ENCODE measurements at places on chromosomes 6 and 20.

DNA sequence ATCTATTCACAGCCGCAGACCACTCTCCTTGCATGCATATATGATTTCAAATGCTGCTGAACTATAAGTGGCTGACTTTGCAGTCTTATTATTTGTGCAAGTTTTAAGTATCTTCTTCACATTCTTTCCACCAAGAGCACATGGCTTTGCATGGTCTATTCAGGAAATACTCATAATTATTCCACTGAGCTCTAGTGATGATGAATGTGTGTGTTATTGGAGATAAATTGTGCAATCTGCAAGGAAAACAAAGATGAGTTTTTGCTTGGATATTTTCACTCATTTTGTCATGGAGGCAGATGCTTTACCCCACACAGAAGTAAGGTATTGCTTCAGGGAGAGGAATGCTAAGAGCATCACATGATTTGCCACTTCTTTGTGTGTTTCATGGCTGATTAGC, 764.6 kb downstream of the TBC1D32 start:
- DNase-seq: no peak

DNA sequence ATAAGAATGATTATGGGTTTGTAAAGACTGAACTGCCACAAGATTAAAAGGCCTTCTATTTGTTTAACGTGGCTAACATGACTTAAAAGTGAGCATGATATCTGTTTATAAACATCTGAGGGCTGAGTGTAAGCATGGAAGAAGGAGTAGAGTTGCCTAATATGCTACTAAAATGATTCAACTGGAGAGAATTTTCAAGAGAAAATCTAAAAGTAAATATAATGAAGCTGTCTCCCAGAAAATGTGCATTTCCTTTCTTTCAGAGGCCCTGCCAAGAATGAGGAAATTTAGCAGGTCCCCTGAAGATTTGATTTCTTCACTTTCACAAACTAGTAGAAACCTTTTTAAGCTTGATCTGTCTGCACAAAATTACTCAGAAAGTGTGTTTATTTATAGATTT, 4.2 kb upstream of the EYA4 start:
- DNase-seq: no peak

DNA sequence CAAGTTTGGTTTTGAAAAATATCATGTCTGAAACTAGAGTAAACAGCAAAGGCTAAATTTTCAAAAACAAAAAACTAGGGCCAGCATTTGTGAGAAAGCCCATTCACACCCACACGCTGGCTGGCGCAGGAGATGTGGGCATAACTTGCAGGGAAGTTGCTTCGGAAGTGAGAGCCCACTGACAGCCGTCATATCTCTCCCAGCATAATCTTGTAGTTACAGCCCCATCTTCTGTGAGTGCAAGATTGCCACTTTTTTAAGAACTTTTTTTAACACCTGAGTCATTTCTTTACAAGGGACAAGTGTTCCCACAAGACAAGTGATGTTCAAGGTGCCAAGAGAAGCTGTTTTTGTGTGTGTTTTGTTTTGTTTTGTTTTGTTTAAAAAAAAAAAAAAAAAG, 212.5 kb upstream of the CNR1 start:
- no peak for DNase-seq

- peak; percentile 37 for DNase-seq
These were observed 57.6 kb upstream of the FOXP4 start for GRCh38 chr6:41488433-41489119.

DNA sequence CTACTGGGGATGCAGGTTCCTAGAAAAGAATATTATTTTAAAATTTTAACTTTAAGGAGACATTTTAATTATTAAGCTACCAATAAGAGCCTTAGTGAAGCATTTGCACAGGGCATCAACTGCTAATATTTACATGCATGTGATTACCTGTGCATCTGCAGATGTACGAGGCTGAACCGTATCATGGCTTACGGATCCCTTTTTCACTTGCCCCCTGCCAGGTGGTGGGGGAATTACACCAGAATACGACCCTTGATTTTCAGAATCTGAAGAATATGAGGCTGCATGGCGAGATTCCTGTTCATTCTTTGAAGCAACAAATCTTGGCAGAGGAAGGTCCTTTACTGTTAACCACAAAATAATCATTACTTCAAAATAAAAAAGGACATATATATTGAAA, 42.7 kb downstream of the REPS1 start:
- DNase-seq: no peak

GRCh38 chr6:3383525-3383924, 73.3 kb downstream of the SLC22A23 start:
- DNase-seq: no peak

DNA sequence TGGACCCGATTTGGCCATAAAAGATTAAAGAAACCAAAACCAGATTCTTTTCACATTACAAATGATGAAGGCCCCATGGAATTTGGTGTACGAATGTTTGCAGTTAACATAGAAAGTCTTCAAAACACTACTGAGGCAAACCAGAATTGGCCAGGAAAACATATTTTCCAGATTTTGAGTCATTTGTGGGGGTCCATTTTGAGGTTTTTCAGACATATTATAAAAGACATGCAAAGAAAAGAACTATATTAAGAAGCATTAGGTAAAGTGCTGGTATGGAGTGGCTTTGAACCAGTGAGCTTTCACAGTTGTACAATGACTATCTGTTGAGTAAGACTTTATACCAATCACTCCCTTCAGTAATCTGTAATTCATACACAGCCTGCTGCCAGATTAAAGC, 168.9 kb upstream of the COL21A1 start:
- DNase-seq: peak; percentile 11

DNA sequence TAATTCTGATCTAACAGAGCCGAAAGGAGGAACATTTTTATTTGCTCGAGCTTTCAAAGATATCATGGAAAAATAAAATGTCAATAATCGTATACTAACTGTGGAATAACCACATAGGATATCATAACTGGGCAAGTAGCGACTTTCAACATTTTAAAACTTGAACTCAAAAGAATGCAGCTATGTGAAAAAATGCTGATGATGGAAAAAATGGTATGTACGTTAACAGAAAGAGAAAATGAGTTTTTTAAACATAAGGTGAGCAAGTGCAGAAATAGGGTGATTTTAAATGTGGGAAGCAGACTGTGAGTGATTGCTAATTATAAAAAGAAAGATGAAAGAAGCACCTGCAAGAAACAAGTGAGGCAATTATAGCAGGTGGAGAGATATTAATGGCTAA, 238.3 kb upstream of the HSF2 start:
- no peak for DNase-seq

DNA sequence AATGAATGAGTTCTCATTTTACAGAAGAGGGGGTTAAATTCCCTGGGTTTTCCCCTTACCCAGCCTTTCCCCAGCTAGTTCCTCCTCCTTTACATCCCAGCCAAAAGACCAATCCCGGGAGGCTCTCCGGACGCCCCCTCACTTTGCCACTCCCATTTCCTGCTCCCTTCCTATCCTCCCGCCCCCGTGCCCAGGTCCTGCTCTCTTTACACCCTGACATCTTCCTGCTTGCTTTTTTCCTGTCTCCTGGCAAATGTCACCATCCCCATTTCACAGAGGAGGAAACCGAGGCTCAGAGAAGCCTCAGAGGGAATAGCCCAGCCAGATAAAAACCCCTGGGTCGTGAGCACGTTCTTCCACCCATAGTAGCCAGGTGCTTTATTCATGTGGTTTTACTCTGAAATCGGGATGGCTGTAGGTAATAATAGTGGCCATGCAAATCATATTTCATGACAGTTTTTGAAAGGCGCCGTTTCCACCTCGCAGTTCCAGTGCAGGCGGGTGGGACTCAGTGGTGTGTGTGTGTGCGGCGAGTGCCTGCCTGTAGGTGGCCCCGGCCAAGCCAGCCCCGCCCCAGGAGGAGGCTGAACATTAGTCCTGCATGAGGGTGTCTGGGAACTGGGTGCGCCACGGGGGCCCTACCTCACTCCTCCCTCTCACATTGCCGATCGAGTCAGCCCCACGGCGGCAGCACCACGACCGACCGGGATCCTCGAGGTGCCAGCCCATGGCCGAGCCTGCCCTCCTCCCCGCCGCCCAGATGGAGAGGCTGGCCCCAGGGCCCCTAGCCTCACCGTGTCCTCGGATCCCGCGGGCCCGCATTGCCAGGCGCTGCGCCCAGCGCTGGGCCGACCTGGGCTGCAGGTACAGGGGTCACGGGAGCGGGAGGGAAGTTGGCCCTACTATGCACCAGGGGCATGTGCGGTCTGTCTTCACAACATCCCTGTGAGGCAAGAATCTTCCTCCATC, at the start of gene ARHGAP40:
Gene ARHGAP40, plus strand, starts transcription at position 594 of the 969 bp plus-strand sequence.
- DNase-seq: no peak

- DNase-seq: no peak
These were observed 365.6 kb downstream of the FARS2 start for GRCh38 chr6:5626727-5627426.

DNA sequence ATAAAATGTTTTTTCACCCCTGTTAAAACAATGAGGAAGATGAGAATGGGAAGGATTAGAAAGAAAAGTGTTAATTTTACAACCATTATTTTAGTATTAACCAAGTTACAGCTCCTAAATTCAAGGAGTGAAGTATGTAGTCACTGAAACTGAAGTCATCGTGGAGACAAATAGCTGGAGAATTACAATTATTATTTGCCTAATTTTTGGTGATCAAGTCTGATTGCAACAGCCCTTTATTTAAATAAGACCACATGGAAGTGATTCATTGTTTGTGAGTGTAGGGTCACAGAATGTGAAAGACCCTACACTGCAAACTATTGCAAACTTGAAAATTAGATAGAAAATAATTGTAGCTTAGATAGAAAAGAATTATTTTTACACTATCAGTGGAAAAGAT, 292.4 kb downstream of the CENPW start:
- DNase-seq: no peak

- DNase-seq: no peak
These were observed 12.4 kb downstream of the LY86 start for GRCh38 chr6:6600875-6601274.

DNA sequence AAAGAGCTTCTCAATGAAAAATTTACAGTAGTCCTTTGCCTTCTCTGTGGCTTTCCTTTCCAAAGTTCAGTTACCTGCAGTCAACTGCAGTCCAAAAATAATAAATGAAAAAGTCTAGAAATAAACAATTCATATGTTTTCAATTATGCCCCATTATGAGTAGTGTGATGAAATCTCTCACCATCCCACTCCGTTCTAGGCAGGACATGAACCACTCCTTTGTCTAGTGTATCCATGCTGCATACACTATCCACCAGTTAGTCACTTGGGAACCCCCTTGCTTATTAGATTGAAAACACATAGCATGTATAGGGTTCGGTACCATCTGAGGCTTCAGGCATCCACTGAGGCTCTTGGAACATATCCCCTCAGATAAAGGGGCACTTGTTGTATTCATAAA, 80.6 kb upstream of the EYA4 start:
- no peak for DNase-seq

- no peak for DNase-seq
These were observed 69.3 kb downstream of the FAM50B start for GRCh38 chr6:3918469-3918868.

DNA sequence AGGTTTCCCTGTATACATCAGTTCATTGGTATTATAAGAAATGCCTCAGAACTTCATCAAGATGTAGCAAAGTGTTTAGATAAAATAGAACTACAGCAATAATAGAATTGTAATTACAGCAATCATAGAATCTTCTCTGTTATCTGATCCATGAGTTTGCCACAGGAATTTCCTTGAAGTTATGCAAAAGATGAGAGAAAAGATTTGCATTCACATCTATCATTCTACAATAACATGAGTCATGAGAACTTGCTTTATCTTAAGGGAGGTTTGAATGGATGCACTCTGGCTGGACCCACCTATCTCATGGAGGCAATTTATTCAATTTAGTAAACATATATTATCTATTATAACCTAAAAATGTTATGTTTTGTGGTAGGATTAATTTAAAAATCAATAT, 329.8 kb upstream of the EPHA7 start:
- DNase-seq: no peak

DNA sequence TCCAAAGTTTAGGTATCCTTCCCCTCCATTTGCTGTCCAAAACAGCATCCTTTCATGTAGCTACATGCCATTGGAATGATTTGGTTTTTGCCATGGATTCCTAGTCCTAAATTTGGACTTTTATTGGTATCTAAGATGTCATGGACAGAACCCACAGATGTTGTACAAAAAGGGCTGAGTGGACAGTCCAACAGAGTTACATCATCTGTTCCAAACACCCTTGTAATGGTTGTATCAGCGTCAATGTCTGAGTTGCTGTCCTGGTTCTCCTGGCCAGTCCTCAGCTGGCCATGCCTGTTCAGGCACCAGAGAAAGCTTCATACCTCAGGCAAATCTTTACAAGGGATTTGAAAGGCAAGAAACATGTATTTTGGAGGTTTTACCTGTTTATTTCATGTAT, 191.3 kb downstream of the ESR1 start:
- no peak for DNase-seq

DNA sequence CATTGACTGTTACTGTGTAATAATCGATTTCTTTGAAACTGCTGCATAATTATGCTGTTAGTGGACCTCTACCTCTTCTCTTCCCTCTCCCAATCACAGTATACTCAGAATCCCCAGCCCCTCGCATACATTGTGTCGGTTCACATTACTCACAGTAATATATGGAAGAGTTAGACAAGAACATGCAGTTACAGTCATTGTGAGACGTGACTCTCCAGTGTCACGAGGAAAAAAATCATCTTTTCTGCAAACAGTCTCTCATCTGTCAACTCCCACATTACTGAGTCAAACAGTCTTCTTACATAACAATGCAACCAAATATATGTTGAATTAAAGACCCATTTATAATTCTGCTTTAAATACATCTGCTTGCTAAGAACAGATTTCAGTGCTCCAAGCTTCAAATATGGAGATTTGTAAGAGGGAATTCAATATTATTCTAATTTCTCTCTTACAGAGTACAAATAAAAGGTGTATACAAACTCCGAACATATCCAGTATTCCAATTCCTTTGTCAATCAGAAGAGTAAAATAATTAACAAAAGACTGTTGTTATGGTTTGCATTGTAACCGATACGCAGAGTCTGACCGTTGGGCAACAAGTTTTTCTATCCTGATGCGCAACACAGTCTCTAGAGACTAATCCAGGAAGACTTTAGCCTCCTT, 113.3 kb downstream of the TMEM242 start:
- DNase-seq: no peak

- DNase-seq: no peak
These were observed 11.0 kb downstream of the C6orf118 start for GRCh38 chr6:165298402-165298801.

DNA sequence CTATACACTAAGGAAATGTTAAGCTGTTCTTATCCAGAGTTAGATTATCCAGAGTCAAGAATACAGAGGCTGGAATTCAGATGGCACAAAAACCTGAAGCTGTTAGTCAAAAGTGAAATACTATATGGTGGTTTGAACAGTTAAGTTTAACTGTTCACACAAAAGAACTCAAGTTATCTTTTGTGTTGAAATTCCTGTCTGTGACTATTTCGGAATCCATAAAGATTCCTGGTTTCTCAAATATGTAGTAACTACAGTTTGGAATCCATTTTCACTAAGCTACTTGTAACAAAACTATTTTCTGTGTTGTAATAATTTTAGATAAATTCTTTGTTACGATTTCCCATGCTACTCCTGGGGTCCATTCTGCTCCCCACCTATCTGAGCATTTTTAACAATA, 24.5 kb downstream of the FIG4 start:
- DNase-seq: no peak

Measured in GM04504 (cell line).